ENCODE measurements at places on chromosomes 12 and 14.

- no peak for DNase-seq
Observed at GRCh38 chr14:46053221-46053620, 598.4 kb downstream of the RPL10L start.

- no peak for DNase-seq
Observed at GRCh38 chr14:90003526-90004307, 48.0 kb downstream of the TDP1 start.

DNA sequence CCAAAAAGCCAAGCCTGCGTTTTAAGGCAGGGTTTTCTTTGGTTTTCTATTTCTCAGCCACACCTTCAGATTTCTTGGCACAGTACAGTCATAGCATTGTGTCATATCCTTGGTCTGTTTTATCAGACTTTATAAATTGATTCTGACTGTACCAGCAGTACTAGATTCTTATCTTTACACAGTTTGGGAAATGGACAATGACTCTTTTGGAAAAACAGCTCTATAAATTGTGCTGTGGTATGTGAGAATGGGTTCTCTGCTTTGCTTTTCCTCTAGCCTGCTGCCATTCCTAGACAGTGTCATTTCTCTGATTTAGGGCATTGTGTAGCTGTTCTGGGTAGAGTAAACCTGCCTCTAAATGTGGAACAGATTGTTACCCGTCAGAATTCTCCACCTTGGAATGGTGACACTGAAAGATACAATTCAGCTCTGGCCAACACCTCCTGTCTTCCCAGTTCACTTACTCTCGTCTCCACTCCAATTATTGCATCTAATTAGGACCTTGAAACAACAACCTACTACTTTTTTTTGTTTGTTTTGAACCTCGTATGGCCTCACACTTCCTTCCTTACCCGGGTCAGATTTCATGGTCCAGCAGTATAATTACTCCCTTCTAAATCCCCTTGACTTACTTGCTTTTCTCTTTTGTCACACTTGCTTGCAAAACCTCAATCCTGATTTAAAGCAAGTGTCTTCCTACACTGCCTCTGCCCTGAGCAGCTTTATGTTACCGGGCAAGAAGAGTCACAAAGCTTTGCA, 226.3 kb downstream of the ERC1 start:
- peak; percentile 90 for DNase-seq

- no peak for DNase-seq
Observed at GRCh38 chr12:89945123-89945522, 236.5 kb upstream of the ATP2B1 start.

DNA sequence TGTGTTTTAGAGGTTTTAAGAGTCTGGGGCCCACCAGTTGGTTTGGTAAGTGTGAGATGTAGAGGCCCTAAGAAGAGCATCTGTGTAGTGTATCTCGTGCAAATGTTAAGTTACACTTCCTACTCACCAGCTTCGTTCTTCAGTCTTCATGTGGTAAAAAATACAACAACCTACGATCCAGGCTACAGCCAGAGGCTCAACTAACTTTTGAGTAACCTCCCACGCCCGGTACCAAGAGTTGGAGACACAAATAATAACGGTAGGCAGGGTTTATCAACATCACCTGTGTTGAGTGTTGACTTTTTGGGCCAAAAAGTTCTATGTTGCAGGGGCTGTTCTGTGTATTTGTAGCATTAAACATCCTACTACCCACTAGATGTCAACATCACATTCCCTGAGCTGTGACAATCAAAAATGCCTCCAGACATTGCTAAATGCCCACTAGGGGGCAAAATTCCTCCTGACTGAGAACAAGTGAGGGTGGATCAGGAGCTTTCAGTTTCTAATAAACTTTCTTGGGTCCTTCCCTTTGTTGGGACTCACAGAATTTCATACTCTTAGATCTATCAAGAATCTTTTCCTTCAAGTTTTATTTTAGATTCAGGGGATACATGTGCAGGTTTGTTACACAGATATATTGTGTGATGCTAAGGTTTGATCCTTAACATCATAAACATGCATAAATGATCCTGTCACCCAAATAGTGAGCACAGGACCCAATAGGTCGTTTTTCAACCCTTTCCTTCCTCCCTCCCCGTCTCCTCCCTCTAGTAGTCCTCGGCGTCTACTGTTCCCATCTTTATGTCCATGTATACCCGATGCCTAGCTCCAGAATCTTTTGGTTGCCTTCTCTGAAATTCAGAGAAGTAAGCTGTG, 94.7 kb downstream of the SLC2A13 start:
- DNase-seq, result peak; percentile 82

DNA sequence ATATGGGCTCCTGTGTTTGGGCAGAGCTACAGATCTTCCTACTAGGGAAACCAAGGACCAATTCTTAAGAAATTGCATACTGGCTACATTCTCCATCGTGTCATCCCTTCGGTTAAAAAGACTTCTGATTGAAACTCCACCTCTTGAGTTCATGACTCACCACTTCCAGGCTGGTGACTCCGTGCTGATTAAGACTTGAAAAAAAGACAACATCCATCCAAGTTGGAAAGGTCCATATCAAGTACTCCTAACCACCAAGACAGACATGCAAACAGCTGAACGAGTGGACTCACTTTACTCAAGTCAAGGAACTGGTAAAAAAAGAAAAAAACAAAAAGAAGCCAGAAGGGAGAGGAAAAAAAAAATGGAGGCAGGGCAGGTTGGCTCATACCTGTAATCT, 63.4 kb downstream of the APOBEC1 start:
- DNase-seq, result peak; percentile 16

DNA sequence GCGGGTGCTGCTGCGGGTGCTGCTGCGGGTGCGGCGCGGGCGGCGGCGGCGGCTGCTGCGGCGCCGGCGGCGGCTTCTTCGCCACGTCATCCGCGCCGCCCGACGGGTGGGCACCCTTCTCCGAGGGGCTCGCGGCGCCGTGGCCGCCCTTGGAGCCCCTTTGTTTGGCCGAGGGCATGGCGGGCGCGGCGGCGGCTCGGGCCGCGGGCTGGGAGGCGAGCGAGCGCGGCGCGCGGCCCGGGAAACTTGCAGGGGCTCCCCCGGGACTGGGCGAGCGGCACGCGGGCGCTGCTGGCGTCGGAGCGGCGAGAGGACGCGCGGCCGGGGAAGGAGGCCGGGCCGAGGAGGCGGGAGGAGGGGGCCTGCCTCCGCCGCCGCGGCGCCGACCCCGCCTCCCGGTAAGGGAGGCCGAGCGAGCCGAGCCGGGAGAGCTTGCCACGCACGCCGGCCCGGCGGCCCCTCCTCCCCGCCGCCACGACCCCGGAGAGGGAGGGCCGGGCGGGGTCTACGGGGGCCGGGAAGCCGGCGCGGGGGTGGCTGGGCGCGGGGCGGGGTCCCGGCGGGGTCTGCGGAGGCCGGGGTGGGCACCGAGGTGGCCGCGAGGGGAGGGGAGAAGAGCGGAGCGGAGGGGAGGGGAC, at the start of gene CKAP4:
CKAP4 (minus strand) TSS at position 347 of the 638 bp plus-strand sequence; CDS start at position 178, 169 bp downstream.
- DNase-seq, result peak; percentile 67

- peak; percentile 35 for DNase-seq
Observed at GRCh38 chr12:1760566-1761382, 59.6 kb upstream of the LRTM2 start.

DNA sequence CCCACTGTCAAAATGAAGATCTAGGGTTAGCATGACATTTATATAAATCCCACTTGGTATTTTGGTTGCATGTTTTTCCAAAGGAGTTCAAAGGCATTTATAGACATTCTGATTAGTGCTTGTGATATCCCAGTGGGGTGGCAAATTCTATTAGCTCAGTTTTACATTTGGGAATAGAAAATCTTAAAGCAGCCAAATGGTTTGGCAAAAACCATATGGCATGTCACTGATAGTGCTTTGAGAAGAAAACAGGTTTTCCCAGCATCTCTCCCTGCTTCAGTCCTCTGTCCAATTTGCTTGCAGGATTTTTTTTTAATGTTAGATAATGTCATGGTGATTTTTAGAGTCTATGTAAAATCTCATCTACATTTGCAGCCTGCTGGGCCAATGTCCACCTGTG, 225.1 kb upstream of the DIO3 start:
- DNase-seq, result no peak

GRCh38 chr12:62263966-62264365, 3.8 kb downstream of the USP15 start:
- no peak for DNase-seq

- no peak for DNase-seq
Observed at GRCh38 chr12:110737532-110737931, 5.2 kb downstream of the PPP1CC start.

- peak; percentile 85 for DNase-seq
Observed at GRCh38 chr12:57744194-57744776, 554 bp upstream of the TSPAN31 start.

DNA sequence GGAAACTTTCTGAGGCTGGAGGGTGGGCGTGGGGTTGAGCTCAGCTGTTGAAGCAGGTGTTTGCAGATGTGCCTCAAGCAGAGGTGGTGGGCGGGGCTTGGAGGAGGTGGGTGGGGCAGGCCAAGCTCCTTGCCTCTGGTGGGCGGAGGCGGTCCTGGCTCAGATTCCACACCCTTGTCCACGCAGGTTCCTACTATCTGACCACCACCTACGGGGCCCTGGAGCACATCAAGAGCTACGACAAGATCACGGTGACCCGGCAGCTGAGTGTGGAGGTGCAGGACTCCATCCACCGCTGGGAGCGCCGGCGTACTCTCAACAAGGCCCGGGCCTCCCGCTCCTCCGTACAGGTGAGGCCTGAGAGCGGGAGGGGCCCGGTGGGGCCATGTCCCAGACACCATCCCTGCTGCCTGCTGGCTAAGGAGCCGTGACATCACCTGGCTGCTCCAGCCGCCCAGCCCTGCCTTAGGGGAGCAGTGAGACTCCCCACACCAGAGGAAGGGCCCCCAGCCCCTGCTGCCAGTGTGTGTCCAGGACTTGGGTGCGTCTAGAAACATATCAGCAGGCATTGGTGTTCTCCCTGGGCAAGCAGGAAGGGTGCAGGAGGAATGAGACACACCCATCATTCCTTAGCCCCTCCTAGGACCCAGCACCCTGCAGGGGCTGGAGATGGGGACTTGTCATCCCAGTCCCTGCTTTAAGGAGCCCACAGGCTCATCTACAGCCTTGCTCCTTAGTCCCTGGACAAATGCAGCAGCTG, 63.4 kb downstream of the LGMN start:
- no peak for DNase-seq

DNA sequence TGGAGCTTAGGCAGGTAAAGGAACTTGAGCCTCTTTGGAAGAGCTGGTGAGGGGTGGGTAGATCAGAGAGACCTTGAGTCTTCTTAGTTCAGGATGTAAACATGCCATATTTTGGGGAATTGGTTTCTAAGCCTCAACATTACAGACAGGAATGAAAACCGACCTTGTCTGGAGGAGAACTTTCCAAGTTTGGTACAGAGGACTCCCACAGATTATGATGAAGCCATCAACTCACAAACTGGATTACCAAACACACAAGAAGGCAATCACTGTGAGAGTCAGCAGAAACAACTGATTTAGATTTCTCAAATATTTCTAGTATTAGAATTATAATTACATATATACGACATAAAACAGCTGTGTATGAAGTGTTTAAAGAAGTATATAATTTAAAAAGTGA, 22.3 kb upstream of the AMN1 start:
- no peak for DNase-seq

DNA sequence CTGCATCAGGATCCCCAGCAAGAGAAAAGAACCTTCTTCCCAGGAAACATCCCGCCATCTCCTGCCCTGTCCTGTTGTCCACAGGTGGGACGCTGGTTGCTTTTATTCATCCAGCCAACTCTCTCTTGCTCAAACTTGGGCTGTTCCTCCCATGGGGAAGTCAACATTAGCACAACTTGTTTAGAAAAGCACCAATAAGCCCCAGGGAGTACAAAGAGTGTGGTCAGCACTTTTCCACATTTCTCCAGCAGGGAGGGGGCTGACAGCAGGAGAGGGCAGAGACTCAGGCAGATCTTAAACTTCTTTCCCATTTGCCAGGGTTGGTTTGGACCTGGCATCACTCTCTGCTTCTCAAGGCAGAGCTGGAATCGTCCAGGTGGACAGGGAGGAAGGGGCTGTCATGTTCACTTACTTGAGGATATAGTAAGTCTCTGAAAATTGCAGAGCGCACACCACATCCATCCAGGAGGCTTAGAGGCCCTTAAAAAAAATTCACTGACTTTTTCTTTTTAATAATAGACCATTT, 74.9 kb downstream of the RBM19 start:
- no peak for DNase-seq

DNA sequence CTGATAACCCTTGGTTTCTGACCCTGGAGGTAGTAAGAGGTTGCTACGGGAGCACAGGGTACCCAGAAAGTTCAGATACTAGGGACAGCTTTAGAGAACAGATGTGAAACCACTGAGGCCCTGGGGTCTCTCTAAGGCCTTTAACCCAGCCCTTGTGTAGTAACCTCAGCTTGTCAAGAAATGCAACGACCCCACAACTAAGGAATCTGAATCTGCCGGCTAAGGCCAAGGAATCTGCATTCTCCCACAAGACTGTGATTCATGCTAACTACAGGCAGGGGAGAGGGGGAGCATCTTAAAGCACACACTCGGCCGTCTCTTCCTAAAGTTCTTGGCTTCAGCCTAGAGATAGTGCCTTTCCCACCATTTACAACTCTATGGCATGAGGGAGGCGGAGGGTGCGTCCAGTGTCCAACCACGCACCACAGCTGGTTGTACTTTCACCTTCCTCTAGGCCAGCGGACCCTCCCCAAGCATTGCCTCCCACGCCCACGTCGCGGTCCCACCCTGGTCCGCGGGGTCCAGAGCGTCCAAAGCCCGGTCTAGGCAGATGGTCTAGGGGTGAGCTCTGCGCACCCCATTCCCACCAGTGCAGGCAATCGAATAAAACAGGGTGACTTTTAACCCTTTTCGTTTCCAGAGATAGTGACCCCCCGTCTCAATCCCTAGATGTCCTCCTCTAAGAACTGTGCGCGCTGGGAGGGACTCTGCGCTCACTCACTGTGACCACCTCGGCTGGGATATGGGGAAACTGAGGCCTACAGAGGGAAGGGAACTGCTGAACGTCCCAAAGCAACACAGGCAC, 735 bp upstream of the VASH1 start:
- DNase-seq, result no peak

- no peak for DNase-seq
Observed at GRCh38 chr12:113296557-113297213, 38.2 kb downstream of the SLC8B1 start.

GRCh38 chr12:93111773-93112172, 182.7 kb upstream of the EEA1 start:
- DNase-seq, result no peak

GRCh38 chr12:62767496-62767895, 167.5 kb downstream of the PPM1H start:
- no peak for DNase-seq

- DNase-seq, result peak; percentile 56
Observed at GRCh38 chr14:106436310-106436905, 910.0 kb downstream of the TMEM121 start.

DNA sequence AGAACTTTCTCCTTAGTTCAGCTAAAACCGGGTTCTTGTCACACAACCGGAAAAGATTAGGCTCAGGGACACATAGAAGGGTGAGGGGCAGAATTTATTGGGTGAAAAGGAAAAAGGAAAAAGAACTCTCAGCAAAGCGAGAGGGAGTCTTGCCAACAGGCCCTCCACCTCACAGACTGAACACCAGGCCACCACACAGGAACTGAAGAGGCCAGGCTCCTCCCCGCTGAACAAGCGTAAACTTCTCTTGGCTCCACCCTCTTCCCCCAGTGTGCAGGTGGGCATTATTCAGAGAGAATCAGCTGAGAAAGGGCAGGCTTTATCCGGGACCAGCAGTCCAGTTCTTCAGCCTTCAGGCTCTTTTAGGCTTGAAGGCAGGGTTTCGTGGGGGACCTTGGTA, 125.6 kb upstream of the FGD4 start:
- no peak for DNase-seq

- DNase-seq, result no peak
Observed at GRCh38 chr12:44240186-44240585, 404.3 kb downstream of the TMEM117 start.
